ENCODE measurements at places on chromosomes 2 and 18.

- no peak for DNase-seq
Measured at GRCh38 chr18:7307526-7307925, 76.6 kb downstream of the LRRC30 start.

GRCh38 chr2:148021059-148021861 lies at the start of gene MBD5:
MBD5 (plus strand) TSS chr2:148021091.
- DNase-seq = peak; percentile 31

- no peak for DNase-seq
Measured at GRCh38 chr2:134679745-134680144, 39.1 kb downstream of the TMEM163 start.

- DNase-seq = no peak
Measured at GRCh38 chr2:163324677-163325076, 411.1 kb downstream of the FIGN start.

GRCh38 chr2:44392338-44392943 lies 30.7 kb downstream of the CAMKMT start:
- DNase-seq = peak; percentile 14

- DNase-seq = no peak
Measured at GRCh38 chr2:101796825-101797600, 99.5 kb downstream of the MAP4K4 start.

DNA sequence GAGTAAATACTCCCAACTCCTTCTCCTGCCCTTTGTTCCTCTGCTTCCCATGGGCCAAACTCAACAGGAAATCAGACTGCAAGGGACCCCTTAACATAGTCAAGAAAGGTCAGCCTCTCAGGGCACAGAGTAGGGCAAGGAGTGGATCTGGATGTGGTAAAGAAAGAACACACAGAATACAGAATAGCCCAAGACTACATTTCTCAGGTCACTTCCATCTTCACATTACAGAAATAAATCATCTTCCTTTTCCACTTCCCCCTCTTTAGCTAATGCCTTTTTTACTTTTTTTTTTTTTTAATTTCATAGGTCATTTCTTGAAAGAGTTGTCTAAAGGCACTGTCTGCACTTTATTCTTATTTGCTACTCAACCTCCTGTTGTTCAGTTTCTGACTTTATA lies 558.3 kb downstream of the TNS1 start:
- DNase-seq = no peak

DNA sequence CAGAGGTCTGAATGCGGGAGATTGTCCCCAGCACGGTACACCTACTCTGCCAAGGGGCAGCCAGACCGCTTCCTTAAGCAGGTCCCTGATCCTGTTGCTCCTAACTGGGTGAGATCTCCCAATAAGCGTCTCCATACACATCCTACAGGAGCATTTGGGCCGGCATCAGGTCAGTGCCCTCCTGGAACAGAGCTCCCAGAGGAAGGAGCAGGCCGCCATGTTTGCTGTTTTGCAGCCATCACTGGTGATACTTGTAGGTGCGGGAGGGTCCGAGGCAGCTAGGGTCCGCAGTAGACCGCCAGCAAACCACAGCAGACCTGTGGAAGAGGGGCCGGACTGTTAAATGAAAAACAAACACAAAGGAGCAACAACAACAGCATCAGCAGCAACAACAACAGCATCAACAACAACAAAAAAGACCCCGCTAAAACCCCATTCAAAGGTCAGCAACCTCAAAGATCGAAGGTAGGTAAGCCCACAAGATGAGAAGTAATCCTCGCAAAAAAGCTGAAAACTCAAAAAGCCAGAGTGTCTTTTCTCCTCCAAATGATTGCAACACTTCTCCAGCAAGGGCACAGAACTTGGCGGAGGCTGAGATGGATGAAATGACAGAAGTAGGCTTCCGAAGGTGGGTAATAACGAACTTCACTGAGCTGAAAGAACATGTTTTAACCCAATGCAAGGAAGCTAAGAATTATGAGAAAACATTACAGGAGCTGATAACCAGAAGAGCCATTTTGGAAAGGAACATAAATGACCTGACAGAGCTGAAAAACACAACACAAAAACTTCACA lies 79.0 kb upstream of the CDH7 start:
- DNase-seq = no peak

- DNase-seq = no peak
Measured at GRCh38 chr2:26978061-26978596, 7.7 kb downstream of the MAPRE3 start.

DNA sequence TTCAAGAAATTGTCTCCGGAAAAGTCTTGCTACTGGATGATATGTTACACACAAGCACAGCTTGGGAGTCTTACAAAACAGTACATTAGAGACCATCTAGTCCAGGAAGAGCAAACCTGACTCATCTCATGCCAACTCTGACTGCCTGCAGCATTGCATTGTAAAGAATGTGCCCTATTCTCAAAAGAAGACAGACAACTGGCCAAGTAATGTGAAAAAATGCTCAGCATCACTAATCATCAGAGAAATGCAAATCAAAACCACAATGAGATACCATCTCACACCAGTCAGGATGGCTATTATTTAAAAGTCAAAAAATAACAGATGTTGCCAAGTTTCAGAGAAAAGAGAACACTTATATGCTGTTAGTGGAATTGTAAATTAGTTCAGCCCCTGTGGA lies 42.7 kb upstream of the GORASP2 start:
- no peak for DNase-seq

DNA sequence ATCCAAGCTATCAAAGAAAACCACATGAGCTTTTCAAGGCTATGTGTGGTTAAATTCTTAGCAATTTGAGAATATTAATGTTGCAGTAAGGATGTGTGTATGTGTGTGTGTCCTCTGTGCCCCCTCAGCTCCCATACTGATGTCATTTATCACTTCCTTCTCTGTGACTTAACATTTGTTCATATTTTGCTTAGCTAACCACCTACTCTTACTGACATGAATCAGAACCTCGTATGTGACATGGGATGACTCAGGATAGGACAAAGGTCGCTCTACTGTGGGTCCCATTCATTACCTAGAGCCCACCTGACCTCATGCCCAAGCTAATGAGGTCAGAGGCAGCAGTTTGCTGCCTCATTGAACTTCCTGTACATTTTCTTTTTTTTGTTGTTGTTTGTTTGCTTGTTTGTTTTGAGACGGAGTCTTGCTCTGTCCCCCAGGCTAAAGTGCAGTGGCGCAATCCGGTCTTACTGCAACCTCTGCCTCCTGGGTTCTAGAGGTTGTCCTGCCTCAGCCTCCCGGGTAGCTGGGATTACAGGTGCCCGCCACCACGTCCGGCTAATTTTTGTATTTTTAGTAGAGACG lies 36.3 kb downstream of the MOGAT1 start:
- DNase-seq = no peak

GRCh38 chr18:63451799-63452660 lies 24.7 kb upstream of the SERPINB5 start:
- no peak for DNase-seq

GRCh38 chr2:161135951-161136593 lies 24.2 kb upstream of the TANK start:
- no peak for DNase-seq

DNA sequence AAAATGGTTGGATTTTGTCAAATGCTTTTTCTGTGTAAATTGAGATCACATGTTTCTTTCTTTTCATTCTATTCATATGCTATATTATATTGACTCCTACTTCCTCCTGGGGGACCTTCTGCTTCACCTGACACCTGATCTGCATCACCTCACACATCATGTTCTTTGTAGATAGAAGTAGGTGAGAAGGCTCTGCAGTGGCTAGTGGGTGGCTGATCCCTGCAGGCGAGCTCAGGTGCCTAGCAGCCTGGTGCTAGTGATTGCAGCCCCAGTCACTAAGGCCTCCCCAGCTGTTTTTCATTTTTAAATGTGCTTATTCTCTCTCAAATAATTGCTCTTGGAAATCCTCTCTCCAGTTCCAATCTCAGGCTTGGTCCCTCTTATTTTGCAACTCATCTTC lies 33.6 kb downstream of the MC4R start:
- DNase-seq = no peak

DNA sequence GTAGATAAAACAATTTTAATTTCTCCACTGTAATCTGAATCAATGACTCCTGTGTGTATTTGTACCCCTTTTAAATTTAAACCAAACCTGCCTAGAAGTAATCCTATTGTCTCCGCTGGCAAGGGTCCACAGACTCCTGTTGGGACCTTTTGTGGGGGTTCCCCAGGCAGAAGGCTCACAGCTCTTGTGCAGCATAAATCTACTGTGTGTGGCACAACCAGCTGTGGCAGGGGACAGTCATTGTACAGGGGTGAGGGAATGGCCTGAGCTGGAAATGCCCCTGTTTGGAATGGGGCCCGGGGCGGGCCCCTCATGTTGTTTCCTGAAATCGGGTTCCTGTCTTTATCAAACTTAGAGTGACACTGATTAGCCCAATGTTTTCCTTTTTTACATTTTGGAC lies 318.2 kb upstream of the FAM98A start:
- no peak for DNase-seq

DNA sequence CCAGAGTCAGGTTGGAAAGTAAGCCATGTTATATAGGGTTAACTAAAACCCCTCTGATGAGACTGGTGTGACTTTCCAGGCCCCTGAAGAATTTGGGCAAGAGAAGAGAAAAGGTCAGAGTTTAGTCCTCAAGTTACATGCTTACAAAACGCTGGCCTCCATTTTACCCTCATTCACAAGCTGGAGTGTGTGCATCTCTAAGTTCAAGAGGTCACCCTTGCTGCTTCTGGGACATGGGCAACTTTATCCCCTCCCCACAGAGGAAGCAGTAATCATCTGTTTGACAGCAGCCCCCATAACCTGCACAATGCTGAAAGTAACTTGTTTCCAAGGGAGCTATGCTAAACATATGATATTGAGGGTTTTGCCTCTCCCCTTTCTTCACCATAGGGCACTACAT lies 85.2 kb upstream of the CCDC195 start:
- no peak for DNase-seq

DNA sequence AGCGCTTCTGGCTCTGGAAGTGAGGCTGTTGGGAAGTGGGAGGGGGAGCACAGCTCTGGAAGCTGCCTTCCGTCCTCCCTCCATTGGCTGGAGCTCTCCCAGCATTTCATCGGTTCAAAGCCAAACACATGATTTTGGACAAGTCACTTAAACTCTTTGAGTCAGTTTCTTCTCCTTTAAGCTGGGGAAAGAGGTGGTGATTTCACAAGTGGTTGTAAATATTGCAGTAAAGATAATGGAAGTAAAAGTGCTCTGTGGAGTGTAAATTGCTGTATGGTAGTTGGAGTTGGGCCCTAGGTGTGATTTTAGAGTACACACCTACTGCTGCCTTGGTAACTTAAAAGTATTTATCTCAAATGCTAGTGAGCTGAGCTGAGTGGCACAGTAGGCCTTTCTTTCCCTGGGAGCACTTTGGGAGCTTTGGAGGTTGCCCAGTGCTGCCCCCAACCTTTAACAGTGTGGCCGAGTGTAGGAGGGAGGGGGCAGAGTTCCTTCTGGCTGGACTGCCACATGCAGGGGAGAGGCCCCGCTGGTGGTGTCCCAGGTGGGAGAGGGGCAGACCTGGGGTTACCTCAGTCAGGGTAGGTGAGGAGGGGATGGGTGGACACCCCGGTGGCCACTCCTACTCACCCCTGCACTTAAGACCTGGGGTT lies 54.7 kb downstream of the ASAP2 start:
- no peak for DNase-seq

- DNase-seq = no peak
Measured at GRCh38 chr18:45837283-45838070, 12.0 kb downstream of the SIGLEC15 start.

- DNase-seq = no peak
Measured at GRCh38 chr18:374721-375168, 106.9 kb upstream of the THOC1 start.

DNA sequence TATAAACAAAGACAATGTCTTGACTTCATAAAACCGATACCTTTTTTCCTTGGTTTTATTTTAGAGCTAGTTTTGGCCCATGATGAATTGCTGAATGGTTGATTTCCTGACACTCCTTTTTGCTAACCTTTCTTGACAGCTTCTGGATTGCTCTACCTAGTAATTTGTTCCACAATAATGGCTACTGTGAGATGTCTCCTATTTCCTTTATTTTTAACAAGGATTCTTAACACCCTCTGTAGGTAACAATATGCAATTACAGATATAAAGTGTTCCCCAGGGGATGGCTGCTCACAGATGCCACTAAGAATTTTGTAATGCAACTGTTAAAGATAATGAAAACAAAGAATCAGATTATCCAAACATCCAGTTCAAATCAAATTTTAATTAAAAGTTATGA lies 100.8 kb upstream of the ATP5MC3 start:
- no peak for DNase-seq

GRCh38 chr2:38432820-38433606 lies 55.9 kb upstream of the ATL2 start:
- no peak for DNase-seq

- DNase-seq = no peak
Measured at GRCh38 chr18:35875566-35875965, 96.9 kb upstream of the RMP24 start.

GRCh38 chr2:197993363-197993762 lies 189.0 kb downstream of the PLCL1 start:
- no peak for DNase-seq

Data from stimulated activated CD8-positive, alpha-beta memory T cell treated with anti-CD3 and anti-CD28 coated beads, Interleukin-4, amount 100 ng/mL, for 1 hour (primary cell).